ENCODE measurements at places on chromosomes 1 and 21.

- peak; percentile 19 for DNase-seq
Measured at GRCh38 chr1:115426956-115427355, 88.9 kb upstream of the NGF start.

DNA sequence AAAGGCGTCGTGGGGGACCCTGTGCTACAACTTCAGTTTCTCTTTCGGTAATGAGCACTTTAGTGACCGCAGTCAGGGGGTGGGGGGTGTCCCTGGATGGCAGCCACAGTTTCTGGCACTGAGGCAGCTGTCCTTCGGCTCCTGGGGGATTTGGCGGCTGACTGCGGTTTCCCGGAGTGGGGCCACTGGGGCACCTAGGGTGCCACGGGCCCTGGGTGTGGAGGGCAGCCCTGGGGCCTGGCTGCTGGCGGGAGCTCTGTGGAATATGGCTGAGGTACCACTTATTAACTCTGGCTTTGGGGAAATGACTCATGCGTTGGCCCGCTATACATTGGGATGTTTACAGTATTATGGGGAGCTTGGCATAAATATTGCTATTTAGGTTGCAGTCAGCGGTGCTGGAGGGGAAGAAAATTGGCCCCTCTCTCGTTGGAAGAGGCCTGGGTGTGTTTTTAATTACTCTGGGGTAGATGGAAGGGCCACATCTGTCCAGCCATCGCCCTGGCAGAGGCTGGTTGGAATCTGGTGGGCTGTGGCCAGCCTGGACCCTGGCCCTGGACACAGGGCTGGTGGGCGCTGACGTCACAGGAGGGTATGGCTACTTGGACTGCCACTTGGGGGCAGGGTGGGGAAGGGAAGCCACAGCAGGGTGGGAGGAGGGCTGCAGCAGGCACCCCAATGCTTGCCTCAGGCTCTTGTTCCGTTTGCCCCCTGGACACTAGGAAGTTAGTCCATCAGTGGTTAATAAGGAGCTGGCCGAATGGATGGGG lies 2.0 kb downstream of the EPHB2 start:
- DNase-seq, result peak; percentile 11

- no peak for DNase-seq
Measured at GRCh38 chr1:7389906-7390603, 381.0 kb upstream of the VAMP3 start.

GRCh38 chr1:98048244-98048643 lies 127.4 kb upstream of the DPYD start:
- DNase-seq, result peak; percentile 92

GRCh38 chr1:63799820-63800219 lies 26.0 kb downstream of the ROR1 start:
- no peak for DNase-seq

DNA sequence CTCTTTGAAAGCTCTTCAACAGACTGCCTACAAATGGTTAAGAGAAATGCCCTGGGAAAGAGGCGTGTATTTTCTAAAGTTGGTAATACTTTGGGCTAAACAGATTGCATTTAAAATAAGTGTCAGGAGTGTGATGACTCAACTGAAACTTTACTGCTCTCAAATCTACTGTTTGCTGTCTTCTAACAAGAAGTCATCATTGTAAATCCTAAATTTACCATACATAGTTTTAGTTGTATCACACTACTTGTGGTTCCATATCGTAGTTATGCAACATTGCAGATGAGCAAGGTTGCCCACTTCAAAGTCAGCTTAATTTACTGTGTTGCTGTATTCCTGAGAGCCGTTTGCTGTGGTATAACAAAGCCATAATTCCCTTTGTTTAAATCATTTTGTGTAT lies 59.6 kb downstream of the RGS21 start:
- DNase-seq, result no peak

DNA sequence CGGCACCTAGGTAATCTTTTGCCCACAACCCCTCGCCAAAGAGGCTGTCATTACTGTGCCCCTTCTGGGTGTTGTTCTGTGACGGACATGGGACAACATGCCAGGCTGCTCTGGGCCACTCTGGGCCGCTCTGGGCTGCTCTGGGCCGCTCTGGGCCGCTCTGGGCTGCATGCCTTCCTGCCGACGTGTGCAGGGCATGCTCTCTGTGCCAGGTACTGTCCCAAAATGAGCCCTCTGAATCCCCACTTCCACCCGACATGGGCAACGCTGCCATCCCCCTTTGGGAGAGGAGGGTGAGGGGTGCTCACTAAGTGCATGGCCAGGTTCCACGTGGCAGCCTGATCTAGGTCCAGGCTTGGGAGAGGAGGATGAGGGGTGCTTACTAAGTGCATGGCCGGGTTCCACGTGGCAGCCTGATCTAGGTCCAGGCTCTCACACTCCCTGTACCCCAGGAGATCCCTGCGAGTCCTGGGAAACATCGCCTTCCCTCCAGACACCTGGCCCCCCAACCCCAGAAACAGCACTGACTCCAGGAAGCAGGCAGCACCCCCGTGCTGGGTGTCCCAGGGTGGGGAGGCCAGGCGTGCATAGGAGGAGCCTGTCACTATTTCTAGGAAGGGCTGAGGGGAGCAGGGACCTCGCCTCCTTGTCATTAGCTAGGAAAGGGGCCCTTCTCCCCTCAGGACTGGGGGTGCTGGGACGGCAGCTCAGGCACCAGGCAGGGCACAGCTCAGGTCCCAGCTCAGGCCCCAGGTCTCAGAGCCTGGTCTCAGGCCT lies 16.5 kb downstream of the TTC34 start:
- no peak for DNase-seq

DNA sequence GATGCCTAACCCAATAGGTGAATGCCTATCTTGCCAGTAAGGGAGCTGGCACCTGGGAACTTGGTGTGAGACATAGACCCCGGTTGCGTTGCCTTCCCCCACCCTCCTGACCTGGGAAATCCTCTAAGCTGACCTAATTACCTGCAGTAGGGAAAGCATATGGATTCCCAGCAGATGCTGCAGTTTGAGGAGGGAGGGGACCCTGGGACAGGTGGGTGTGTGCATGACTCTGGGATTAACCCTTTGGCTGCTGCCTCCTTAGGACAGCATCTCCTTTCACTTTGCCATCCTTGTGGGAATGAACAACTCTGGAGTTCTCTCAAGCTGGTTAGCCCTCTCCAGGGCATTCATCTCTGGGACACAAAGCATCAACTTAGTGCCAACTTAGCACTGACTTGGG lies 16.4 kb upstream of the NFASC start:
- DNase-seq, result no peak

DNA sequence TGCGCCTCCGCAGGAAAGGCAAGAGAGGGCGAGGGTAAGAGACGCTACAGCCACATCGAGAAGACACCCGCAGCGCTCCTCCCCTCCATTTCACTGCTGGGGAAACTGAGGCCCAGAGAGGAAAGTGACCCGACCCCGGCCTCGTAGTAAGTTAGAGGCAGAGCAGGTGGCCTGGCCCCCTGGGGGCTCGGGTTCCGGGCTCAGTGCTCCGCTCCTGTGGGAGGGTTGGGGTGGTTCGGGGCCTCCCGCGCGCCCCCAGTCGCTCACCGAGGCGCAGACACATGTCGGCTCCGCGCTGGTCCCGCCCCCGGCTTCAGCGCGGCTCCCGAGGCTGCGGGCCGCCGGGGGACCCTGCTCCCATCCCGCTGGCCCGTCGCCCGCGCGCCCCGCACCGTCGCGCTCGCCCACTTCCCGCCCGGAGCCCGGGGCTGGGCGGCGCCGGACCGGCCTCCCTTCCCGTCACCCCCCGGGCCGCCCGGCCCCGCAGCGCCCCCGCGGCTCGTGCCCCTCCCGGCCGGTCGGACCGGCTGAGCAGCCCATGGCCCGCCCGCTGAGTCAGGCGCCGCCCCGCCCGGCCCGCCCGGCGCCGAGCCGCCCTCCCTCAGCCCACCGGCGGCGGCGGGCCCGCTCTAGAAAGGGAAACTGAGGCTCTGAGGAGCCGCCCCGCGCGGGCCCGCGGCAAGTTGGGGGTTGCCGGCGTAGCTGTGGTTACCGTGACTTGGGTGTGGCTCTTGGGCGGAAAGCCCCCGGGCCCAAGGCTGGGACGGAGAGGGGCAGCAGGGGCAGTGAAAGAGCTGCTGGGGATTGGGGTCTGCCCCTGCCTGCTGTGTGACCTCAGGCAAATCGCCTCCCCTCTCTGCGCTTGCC lies at the start of gene TMEM54:
Gene TMEM54, minus strand, starts transcription at position 434 of the 867 bp plus-strand sequence. Its CDS starts 151 bp downstream, at position 283.
- no peak for DNase-seq

DNA sequence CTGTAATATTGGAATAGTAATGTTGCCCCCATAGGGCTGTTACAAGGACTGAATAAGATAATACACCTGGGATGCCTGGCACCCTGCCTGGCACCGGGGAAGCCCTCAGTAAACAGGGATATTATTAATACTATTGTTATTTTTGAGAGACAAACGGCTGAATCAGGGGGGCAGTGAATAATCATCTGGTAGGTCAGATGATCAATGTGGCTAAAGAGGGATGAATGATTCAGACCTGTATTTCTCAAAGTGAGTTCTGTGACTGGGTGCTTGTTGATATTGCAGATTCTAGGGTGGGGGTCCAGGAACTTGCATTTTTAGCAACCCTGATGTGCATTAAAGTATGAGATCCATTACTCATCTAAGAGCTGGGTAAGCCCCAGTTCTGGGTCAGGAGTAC lies 46.2 kb upstream of the BCL10 start:
- peak; percentile 75 for DNase-seq

DNA sequence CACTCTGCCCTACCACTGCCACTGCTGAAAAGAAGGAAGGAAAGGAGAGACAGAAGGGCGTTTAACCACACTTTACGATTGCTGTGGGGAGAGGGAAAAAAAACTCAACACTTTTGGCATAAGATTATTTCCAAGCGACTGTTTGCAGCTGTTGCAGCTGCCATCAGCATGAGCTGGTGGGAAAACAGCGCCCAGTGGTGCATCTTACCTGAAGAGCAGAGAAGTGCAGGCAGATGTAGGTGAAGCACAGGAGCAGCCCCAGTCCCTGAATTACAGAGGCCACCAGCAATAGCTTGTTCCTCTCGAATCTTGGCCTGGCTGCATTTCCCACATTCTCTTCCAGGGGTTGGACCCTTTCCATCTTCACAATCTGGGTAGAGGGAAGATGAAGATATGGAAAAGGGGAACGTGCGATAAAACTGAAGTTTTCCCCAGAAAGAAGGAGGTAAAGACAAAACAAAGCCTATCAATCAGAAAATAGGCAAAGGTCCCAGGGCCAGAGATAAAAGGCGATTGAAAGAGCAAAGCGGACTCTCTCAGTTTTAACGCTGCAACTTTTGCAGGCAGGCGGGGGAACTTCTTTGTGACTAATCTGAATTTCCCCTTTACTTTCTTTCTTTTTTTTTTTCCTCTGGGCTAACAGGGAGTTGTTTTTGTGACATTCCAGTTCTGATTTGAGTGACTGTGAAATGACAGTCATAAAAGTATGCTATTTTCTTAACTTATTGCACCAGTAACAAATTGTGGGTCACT lies at the start of gene TNFSF4:
Gene TNFSF4, minus strand, starts transcription at position 516 of the 753 bp plus-strand sequence. Its CDS starts 155 bp downstream, at position 361.
- peak; percentile 66 for DNase-seq

GRCh38 chr1:10717296-10718082 lies 79.0 kb downstream of the CASZ1 start:
- DNase-seq, result no peak

- peak; percentile 42 for DNase-seq
Measured at GRCh38 chr1:12457771-12458170, 160.2 kb downstream of the DHRS3 start.

- peak; percentile 61 for DNase-seq
Measured at GRCh38 chr1:201702936-201703335, 126.0 kb upstream of the IPO9 start.

- DNase-seq, result peak; percentile 87
Measured at GRCh38 chr1:183272390-183272848, 86.4 kb downstream of the LAMC2 start.

GRCh38 chr1:87154384-87154783 lies 174.3 kb upstream of the LMO4 start:
- DNase-seq, result no peak

GRCh38 chr1:21292503-21292983 lies 2.3 kb upstream of the ECE1 start:
- no peak for DNase-seq

GRCh38 chr21:31895077-31895835 lies 22.4 kb downstream of the HUNK start:
- DNase-seq, result no peak

- DNase-seq, result no peak
Measured at GRCh38 chr1:40634901-40635655, 30.4 kb downstream of the RIMS3 start.

DNA sequence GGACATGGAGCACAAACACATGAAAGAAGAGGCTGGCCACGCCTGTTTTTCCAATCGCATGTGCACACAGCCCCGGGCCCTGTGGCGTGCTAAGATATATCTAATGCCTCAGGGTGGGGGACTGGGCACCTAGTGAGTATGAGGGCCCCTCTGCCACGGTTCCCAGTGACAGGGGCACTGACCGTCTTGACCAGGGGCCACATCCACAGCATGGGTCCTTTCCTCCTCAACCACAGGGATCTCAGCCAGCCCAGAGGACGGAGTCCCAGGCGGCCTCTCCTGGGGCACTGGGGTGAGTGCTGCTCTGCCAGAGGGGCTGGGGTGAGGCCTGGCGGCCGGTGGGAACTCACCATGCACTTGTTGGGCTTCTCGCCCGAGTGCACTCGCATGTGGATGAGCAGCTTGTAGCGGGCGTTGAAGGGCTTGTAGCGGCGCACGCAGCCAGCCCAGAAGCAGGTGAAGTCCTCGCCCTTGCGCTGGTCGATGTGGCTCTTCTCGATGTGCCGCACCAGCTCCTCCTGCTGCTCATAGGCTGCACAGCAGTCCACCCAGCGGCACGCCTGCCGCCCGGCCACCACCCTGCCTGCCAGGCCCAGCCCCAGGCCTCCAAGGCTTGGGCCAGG lies 134.7 kb downstream of the DMRTB1 start:
- no peak for DNase-seq

GRCh38 chr1:226602186-226603021 lies 53.8 kb downstream of the STUM start:
- DNase-seq, result peak; percentile 94

GRCh38 chr1:241424480-241424971 lies 67.5 kb upstream of the RGS7 start:
- no peak for DNase-seq

DNA sequence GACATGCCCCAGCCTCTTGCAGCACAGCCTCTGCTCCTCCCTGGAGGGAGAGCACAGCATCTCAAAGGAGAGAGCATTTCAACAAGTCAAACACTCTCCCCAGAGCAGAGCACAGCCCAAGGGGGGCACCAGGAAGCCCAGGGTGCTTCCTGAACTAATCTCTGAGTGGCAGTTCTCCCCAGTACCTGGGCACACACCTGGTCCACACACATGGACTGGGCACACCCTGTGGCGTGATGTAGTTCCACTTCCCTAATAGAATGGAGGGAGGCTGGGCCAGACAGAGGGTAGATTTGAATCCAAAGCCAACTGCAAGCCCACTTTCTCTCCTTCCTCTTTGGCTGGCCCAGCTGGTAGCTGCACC lies 55.5 kb downstream of the CD46 start:
- DNase-seq, result no peak

DNA sequence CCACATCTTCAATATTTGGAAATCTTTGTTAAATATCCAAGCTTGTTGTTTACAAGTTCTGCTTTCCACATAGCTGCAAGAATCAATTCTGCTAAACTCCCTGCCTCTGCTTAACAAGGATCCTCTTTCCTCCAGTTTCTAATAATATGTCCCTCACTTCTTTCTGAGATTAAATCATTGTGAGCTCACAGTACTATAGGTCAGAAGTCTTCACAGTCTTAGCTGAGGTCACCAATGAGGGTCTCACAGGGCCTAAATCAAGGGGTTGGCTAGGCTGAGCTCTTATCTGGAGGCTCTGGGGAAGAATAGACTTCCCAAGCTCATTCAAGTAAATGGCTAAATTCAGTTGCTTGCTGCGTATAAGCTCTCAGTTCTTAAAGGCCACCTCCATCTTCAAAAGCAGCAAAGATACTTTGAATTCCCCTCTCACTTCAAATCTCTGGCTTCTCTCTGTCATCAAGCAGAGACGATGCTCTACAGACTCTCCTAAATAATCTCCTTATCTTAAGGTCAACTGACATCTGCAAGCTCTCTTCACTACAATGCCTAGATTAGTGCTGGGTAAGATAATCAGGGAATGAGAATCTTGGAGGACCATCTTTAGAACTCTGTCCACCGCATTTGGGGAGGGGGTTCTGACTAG lies 175.3 kb downstream of the PLPPR4 start:
- DNase-seq, result no peak
